ENCODE measurements at places on chromosomes 4 and X.

GRCh38 chrX:119647552-119648420, 41.6 kb upstream of the NKRF start:
- DNase-seq: no peak

DNA sequence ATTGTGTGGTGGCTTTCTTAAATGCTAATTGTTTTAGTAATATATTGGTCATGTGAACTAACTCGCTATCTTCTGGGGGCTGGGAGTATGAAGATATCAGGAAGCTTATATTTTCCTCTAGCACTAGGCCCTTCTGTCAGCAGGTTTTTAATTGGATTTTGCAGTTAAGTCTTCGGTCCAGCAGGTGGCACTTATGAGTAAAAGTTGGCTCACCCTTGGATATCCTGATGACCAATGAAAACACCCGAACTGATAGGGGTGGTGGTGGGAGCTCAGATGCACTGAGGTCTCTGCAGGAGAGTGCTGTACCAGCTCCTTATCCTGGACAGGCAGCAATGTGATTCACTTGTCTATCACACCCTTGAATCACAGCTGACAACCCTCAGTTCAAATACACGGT, 1365.8 kb upstream of the DIAPH2 start:
- no peak for DNase-seq

DNA sequence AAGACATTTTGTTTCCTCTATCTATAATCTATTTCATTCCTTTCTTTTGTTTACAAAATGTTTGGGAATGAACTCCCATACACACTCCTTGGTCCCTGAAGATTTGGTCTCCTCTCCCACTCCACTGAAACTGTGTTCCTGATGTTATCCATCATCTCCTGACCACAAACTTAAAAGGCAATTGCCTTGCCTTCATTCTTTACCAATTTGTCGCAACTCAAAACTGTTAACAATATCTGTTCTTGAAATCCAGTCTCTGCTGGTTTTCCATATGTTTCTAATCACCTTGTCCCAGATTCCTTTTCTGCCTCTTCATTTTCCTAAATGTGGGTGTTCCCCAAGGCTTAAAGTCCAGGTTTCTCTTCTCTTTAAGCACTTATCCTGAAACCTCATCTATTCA, 262.2 kb upstream of the TTC29 start:
- DNase-seq: no peak

DNA sequence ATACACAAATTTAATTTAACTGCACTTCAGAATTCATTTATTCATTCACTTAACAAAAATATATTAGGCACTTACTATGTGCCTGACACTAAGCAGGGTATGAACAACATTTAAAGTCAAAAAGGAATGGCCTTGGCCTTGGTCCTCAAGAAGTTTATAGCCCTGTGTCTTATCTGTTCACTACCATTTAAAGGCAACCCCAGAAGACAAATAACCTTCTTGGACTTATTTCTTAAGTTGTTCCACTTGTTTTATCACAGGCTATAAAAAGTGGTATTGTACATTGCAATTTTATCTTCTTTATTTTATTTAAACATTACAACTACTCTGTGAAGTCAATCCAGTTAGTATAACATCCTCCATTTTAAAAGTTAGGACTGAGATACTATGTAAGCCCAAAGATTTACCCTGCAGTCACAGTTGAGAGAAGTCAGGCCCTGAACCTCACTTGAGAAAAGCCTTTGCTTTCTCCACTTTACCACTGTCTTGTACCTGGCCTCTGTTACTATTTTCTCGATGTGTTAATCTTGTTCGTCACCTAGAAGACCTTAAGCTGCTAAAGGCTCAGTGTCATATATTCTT, 305.6 kb upstream of the DIPK2B start:
- no peak for DNase-seq

DNA sequence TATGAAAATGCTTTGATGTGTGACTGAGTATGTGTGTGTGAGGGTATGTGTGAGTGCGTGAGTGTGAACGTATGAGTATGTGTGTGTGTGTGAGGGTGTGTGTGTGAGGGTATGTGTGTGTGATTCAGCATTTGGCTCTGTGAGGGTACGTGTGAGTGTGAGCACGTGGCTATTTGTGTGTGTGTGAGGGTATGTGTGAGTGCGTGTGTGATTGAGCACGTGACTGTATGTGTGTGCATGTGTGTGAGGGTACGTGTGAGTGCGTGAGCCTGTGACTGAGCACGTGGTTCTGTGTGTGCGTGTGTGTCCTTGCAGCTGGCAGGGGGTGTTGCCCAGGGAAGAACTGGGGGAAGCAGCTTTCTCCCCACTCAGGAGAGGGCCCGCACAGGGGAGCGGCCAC, 16.1 kb upstream of the PPP2R3B start:
- no peak for DNase-seq

DNA sequence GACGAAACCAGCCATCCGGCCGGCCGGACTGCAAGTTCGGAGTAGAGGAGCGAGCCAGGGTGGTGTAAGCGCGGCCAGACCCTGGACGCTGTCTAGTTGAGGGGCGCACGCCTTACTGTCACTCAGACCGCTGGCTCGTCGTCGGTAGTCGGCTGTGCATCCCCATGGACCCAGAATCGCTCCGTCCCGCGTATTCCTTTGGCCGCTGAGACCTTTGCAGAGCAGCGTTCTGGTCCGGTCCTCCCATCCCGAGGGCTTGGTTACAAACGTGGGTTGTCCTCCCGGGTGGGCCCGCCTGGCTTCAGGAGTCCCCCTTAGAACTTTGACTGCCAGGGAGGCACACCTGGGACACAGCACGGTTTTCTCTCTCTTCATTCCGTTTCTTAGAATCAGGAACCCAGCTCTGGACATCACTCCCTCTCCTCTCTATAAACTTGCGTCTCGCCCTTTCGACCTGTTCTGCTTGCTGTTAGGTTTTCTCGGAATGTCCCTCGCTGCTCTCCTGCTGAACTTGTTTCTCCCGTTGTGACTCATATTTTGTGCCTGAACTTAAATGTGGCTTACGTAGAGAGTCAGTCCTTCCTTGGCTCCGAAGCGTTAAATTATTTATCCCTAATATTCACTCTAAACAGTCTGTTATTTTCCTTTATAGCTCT, 672 bp downstream of the PGM2 start:
- DNase-seq: no peak

GRCh38 chr4:98662626-98663225, 4.3 kb upstream of the TSPAN5 start:
- DNase-seq: no peak

- DNase-seq: no peak
Observed at GRCh38 chr4:32219306-32220075, 1499.3 kb downstream of the PCDH7 start.

DNA sequence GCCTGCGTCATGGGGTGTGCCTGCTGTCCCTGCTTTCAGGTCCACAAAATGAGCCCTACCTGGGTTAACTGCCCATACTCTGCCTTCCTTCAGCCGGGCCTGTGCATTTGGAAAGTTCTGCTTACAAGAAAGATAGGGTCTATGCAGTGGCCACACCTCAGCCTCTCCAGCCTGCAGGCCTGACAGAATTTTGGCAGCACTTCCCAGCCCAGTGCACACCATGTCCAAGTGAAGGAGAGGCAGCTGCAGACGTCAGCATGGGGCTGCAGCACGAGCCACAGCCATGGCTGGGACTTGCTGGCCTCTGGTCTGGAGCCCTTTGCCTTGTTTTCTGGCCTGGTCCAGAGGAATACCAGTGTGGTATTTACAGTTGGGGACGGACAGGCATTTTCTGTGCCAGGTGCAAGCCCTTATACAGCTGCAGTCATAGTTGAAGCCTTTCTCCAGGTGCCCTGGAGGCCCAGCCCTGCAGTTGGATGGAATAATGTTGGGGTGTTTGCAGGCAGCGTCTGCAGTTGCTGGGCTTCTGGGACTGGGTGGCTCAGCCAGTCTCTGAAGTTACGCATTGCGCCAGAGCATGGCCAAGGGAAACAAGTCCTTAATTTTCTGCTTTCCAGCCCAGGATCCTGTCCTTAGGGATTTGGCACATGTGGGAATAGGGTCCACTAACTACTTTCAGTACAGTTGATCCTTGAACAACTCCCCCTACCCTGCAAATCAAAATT, 26.2 kb downstream of the JADE1 start:
- no peak for DNase-seq

DNA sequence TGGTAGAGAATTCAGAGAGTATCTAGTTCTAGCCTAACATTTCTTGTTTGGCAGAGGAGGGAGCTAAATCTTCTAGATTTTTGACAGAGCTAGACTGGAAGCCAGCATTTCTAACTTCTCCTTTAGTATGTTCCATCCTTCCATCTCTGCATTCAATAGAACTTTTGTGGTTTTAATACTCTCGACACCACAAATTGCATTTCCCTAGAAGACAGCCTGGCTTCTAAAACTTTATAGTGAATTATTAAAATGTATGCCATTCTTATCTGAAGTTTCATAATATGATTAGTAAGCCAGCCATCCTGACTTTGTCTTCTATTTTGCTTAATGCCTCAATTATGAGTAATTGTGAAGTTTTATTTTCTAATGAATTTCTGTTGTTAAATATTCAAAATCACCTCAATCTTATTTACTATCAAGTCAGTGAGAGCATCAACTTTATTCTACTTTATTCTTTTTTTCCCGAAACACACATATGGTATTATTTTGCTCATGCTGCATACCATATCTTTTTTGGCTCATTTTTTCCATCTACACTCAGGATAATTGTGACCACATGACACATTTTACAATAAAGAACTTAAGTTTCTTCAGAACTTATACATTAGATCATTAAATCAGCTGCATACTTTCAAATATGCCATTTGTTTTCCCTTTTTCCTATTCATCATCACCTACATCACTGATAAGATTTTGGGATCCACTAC, 30.2 kb downstream of the EDNRA start:
- no peak for DNase-seq

DNA sequence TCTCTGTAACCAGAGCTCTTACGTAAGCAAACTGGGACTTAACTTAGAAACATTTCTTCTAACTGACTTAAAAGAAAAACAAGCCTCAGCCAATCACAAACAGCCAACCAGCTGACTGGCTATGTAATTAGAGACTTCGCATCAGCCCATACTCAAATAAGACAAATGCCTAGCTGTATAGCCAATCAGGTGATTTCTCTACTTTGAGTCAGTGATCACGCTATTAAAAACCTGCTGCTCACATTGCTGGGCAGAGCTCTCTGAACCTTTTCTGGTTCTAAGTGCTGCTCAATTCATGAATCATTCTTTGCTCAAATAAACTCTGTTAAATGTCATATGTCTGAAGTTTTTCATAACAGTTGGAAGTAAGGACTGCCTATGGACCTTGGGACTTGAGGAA, 9.9 kb upstream of the SMIM10L2A start:
- no peak for DNase-seq

DNA sequence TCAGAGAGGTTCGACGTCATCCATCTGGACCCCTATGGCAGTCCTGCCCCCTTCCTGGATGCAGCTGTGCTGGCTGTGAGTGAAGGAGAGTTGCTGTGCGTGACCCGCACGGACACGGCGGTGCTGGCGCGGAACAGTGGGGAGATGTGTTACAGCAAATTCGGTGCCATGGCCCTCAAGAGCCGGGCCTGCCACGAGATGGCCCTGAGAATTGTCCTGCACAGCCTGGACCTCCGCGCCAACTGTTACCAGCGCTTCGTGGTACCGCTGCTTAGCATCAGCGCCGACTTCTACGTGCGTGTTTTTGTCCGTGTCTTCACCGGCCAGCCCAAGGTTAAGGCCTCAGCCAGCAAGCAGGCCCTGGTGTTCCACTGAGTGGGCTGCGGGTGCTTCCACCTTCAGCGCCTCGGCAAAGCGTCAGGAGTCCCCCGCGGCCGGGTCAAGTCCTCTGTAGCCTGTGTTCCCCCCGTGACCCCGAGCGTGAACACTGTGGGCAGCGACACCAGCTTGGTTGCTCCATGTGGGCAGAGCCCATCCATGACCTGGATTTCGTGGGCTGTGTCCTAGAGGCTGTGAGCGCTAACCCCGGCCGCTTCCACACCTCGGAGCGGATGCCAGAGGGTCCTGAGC, 186.7 kb upstream of the SLITRK2 start:
- DNase-seq: no peak

GRCh38 chr4:53309321-53310040, 56.4 kb downstream of the SCFD2 start:
- no peak for DNase-seq

DNA sequence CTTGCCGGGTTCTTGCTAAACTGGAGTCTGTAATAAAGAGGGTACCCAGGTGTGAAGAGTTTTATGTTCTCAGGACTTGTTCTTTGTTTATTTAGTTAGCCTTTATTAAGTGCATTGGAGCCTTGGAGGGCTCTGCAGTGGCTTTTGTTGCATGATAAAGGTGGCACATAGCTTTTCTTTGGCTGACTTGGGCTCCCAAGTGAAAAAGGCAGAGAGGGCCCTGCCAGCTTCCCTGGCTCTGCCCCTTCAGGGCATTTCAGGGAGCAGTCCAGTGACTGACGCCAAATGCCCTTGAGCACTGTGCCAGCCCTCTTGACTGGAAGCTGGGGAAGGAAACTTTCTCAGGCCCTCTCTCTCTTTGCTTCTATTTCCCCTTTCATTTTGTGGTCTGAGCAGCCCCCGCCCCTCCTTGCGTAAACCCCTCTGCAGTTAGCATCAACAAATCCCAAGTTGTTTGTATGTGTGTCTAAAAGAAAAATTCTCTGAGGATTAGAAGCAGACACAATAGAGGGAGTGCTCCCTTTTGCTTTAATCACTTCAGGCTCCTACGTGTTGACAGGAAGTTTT, 152.2 kb downstream of the NHS start:
- DNase-seq: no peak

DNA sequence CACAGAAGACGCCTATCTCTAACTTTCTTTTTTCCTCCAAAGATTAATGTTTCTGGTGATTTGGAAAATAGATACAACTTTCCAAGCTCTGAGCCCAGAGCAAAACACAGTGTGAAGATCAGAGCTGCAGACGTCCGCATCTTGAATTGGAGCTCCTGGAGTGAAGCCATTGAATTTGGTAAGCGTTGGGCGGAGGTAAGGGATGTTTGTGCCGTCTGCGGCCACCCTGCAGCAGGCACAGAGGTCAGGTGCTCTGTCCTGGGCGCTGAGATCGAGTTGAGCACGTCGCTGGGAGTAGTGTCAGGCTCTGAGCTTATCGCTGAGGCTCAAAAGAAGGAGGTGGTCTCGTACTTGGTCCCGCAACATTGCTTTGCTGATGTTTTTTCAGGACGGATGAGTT, 31.8 kb downstream of the CSF2RA start:
- no peak for DNase-seq

DNA sequence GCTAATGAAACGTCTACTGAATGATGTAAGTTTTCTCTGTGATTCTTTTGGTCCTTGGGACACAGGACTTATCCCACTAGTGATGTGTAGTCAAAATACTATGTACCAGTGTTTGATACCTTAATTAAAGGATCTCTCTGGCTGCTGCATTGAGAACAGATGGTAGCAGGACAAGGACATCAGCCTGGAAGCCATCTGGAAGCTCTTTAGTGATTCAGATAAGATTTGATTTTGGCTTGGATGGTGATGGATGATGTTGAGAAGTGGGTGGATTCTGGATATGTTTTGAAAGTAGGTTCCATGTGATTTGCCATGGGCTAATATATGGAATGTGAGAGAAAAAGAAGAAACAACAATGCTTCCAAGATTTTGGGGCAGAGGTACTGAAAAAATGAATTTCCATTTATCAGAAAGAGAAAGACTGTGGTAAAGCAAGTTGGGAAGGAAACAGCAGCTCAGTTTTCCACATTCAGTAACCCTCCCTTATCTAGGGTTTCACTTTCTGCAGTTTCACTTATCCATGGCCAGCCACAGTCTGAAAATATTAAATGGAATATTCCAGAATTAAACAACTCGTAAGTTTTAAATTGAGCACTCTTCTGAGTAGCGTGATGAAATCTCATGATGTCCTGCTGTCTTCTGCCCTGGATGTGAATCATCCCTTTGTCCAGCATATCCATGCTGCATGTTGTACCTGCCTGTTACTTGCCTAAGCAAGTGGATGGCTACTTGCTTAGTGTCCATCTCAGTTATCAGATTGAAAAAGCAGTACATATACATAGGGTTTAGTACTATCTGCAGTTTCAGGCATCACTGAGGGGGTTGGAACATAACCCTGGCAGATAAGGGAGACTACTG, 15.6 kb downstream of the CD38 start:
- no peak for DNase-seq
